ENCODE measurements at places on chromosomes 1 and 21. TPM values are rescaled to one million over a fixed set of nuclear protein-coding genes. Genes with fewer than 3 reads are reported as not detected.

MEX3A gene
- 31.0 TPM for total RNA-seq

RAP1GAP gene
- total RNA-seq, result 20.3 TPM

CFAP107 gene
- total RNA-seq, result 2.7 TPM

DCST2 gene
- 1.6 TPM for total RNA-seq

AMY1B gene
- not detected for total RNA-seq

CFHR1 gene
- not detected for total RNA-seq

RXRG gene
- total RNA-seq, result 0.98 TPM

GRCh38 chr1:184242507-184242943 lies 144.3 kb upstream of the C1orf21 start:
- no peak for DNase-seq

DNA sequence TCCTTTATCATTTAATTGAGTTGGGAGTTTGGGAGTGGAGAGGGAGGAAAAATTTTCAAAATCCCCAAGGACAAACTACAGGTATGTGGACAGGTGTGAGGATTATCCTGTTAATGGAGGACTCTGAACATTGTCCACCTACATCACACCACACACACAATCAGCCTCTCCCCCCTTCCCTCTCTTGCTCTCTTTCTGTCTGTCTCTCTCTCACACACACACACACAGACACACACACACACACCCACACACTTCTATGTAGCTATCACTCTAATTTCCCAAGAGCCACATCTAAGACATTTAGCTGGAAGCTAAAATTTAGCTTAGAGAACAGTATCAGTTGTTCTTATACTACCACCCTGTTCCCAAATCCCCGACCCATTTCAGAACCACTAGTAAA lies 1.5 kb downstream of the S100A8 start:
- no peak for DNase-seq

DNA sequence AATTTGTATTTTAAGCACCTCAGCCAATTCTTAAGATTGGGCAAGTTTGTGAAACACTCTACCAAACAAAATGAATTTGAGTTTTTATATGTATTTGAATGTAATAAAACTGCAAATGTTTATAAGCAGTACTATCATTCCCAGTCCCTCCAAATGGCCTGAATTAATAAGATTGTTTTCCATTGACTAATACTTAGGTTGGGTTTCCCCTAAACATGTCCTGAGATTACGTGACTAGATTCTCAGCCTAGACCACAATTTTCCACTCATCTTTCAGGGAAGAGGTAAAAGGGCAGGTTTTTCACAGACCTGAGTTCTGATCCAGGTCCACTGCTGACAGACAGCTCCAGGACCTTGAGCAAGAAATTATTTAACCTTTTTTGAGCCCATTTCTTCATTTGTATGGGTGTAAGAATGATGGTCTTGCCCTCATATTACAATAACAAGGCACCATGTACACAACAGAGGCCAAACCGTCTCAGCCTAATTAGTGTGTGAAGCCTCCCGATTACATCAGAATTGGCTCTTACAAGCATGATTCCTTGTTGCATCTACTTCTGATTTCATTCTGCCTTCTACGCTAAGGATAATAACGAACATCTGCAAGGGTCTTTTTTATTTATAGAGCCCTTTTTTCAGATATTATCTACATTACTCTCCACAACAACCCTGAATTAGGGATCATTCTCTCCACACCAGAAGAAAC lies 51.2 kb downstream of the BEND5 start:
- DNase-seq, result no peak

- no peak for DNase-seq
Observed at GRCh38 chr1:102742426-102742825, 365.9 kb downstream of the COL11A1 start.

- no peak for DNase-seq
Observed at GRCh38 chr1:9361630-9362260, 69.1 kb downstream of the SPSB1 start.

DNA sequence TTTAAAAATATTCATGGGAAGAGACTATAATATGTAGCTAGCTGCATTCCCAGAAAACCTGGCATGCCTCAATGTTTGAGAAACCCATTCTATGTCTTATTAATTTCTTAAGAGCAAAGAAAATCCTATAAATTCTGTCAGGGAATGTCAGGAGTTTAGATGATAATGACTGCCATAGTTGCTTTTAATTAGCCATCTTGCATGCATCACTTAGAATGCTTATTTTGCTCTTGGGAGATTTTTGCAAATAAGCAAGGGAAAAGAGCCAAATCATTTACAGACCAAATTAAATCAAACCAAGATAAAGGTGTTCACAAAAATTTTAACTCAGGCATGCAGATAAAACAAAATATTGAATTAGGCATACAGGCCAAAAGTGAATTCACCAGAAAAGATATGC lies 152.8 kb downstream of the FASLG start:
- DNase-seq, result no peak

- no peak for DNase-seq
Observed at GRCh38 chr1:164780111-164780812, 221.3 kb downstream of the PBX1 start.

- no peak for DNase-seq
Observed at GRCh38 chr1:114720492-114720891, 3.9 kb upstream of the NRAS start.

DNA sequence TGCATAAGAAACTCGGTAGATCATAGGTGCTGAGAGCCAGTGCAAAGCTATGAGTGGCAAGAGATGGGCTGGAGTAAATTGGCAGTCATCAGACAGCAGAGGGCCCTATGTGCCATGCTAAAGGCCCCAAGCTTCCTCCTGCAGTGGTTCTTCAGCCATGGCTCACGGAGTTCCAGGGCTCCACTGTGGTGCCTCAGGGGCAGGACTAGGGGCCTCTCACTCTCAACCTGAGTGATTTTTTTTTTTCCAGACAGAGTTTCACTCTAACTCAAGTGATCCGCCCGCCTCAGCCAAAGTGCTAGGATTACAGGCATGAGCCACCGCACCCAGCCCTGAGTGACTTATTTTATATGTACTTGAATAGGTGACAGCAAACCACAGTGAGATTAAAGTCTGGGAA lies 10.4 kb upstream of the GJA8 start:
- DNase-seq, result no peak

GRCh38 chr1:31214316-31215064 lies 25.2 kb downstream of the NKAIN1 start:
- DNase-seq, result no peak

DNA sequence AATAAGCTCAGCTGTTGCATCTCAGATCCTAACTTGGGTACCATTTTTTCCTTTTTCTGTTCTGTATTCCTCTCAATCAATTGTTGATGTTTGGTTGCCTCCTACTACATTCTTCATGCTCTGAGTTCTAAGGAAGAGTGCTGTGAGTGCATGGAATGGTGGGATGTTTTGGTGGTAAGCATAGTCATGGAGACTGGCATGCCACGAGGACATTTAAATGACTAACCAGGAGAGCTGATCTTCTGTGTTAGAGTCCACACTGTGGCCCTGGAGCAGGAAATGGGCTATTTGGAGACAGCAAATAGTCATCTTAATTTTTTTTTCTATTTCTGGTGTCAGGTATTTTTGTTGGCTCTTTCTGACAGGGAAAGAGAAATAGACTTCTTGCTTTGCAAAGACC lies 69.5 kb upstream of the HSD17B7 start:
- no peak for DNase-seq

GRCh38 chr1:199064971-199065370 lies 426.1 kb downstream of the PTPRC start:
- no peak for DNase-seq

DNA sequence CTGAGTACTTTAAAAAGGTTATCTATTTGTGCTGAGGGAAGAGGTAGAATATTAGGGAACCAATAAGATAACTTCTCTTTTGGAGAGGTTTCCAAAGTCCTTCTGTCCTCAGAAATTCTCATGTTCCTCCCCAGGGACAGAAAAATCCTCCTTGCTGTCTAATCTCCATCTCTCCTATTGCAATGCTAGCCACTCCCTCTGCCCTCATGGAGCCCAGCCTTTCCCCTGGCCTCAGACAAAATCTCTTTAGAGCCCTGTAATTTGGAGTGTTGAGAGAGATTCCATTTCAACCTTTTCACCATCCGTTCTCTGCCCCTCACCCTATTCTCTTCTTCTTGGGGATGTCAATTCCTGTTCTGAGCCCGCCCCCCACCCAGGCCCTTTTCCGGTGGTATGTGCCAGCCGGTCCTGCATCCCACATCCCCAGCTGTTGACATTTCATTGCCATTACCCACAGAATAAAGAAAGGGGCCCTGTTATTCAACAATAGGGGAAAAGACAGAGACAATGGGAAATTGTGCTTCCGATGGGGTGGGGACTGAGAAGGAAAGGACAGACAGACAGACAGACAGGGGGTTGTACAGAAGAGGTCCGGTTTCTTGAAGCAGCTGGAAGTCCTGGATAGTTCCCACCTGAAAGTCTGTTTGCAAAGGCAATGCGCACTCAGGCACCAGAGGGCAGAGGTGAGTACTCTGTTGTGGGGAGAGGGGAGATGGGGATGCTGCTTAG lies at the start of gene HAPLN2:
Gene HAPLN2 (plus strand): TSS at position 563 of the 729 bp plus-strand sequence. CDS start 4,076 bp downstream, outside the sequence.
- DNase-seq, result no peak

DNA sequence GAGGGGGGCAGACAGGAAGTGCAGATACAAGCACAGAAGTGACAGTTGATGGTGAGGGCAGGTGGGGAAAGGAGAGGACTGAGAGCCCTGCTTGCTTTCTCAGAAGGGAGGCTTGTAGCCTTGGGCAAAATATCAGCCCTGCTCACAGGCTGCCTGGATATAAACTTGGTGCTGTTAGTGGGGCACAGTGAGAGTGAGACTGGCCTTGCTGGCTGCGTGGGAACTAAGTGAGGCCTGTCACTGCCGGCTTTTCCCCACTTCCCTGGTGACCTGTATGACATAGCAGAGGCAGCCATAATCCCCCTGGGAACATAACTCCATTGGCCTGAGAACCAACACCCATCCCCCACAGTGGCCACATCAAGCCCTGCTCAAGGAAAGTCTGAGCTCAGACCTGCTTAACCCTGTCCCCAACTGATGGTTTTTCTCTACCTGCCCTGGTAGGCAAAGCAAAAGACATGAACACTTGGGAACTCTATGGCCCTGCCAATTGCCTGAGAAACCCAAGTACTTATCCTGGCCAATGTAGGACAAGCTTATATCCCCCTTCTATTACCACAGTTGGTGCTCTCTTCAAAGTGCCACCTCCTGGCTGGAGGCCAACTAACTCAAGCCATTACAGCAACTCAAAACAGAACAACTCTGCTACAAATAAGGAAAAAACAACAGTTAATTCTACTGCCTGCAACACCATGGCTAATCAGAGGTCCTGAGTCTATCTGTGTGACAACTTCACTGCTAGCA lies 472.7 kb downstream of the PLPP3 start:
- DNase-seq, result no peak

DNA sequence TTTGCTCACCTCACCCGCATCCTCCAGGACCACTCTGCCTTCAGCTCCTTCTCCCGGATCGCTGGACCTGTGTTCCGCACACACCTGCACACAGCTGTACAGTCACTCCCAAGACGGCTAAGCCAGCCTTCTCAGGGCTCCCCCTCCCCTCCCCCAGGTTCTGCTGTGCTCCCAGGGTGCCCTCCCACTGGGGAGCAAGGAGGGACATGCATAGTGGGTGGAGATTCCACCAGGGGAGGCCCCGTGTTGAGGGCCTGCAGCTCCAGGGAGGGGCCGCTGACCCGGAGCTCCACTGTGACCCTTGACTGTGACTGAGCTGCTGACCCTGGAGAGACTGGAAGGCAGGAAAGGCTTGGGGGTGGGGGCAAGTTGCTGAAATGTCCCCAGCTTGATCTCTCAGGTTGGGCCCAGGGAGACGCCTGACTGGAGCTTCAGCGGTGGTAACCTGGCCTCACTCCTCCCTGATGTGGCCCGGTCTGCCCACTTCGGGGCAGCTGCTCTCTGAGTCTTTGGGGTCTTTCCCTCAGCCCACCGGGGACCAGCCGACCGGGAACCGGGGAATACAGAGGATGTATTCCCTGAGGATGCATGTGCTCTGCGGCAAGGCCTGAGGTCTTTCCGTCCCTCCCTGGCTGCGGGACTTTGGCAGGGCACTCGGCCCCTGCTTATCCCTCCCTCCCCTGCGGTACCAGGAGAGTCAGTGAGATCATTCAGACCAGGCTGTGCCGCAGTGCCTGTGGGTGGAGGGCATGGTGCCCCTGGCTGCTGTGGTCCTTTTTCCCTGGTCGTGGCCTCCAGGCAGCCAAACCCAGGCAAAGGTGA lies 28.6 kb upstream of the PLCH2 start:
- no peak for DNase-seq

DNA sequence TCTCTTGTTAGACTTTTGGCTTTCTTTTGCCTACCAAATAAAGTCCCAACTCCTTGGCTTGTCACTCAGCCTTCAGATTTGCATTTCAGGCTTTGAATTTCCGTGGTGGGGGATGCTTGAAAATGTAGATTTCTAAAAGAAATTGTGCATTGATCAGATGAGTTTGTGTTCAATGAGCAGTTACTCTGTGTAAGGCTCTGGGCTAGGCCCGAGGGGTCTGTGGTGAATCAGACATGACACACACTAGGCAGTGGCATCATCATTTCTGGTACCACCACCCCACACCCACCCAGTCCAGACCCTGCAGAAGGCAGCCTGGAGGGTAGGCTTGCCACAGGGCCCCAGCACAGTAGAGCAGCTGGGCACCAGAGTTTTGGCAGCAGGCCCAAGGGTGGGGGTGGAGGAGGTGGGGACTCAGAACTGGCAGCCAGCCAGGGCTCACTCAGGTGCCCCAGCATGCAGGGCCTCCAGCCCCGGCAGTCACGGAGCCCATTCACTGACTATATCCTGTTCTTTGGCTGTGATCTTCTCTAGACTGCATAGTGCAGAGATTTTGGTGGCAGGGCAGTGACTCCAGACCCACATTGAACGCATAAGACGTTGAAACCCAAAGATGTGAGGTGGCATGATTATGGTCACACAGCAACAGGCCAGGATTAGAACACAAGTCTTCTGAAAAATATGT lies 97.2 kb upstream of the ARTN start:
- DNase-seq, result no peak

DNA sequence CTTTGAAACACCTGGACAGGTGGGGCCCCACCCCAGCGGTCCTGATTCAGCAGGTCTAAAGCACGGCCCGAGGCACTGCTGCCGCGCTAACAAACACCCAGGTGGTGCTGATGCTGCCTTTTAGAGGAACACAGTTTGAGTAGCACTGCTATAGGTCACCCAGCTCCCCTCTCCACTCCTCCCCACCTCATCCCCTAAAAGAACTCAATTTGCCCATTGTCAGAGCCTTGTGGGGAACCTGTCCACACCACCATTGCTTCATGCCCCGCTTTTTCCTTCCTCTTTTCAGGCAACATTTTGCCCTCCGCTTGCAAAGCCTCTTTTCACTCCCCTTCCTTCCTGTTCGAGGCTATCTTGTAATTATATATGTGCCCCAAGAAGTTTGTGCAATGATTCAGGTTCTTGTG lies 26.2 kb upstream of the PADI4 start:
- no peak for DNase-seq

- no peak for DNase-seq
Observed at GRCh38 chr1:161297415-161297814, 12.4 kb downstream of the MPZ start.
